Posterior vena cava (tissue), 2 donors: ENCODE measurements at places on chromosomes 11 and 22. TPM values are rescaled to one million over a fixed set of nuclear protein-coding genes. Genes with fewer than 3 reads are reported as not detected.

GRCh38 chr11:114082415-114082748 is 22.9 kb downstream of the ZBTB16 start:
- no peak for DNase-seq

Gene PNPLA3
- not detected for total RNA-seq

Gene APOA4
- not detected for total RNA-seq

- no peak for DNase-seq
Measured at GRCh38 chr22:19174106-19175025, 4.2 kb downstream of the SLC25A1 start.

GRCh38 chr11:74121804-74122203 is 49.0 kb downstream of the C2CD3 start:
- no peak for DNase-seq

DNA sequence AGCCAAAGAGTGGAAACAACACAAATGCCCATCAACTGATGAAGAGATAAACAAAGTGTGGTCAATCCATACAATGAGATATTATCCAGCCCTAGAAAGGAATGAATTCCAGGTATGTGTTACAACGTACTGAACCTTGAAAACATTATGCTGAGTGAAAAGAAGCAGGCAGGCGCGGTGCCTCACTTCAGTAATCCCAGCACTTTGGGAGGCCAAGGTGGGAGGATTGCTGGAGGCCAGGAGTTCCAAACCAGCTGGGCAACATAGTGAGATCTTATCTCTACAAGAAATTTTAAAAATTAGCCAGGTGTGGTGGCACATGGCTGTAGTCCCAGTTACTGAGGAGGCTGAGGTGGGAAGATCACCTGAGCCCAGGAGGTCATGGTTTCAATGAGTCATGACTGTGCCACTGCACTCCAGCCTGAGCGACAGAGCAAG is 24.6 kb upstream of the TESMIN start:
- DNase-seq, result peak; percentile 22

Gene MIOX
- not detected for total RNA-seq

DNA sequence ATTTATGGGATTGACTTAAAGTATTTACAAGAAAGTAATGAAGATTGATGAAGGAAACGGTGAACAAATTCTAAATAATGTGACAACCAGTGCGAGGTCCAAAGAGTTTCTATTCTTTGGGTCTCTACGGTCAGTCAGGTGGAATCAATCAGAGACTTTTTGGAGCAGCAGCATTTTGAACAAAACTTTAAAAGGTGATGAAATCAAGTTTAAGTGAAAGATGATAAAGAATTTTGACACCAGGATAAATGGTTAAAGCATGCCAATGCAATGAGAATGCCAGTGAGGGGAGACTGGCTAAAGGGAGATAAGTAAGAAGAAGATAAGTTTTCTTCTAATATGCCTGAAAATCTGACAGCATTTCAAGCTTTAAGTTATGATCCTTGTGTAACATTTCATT is 67.9 kb downstream of the DCUN1D5 start:
- no peak for DNase-seq

Gene RASGRP2
- total RNA-seq, result 41.3 TPM

DNA sequence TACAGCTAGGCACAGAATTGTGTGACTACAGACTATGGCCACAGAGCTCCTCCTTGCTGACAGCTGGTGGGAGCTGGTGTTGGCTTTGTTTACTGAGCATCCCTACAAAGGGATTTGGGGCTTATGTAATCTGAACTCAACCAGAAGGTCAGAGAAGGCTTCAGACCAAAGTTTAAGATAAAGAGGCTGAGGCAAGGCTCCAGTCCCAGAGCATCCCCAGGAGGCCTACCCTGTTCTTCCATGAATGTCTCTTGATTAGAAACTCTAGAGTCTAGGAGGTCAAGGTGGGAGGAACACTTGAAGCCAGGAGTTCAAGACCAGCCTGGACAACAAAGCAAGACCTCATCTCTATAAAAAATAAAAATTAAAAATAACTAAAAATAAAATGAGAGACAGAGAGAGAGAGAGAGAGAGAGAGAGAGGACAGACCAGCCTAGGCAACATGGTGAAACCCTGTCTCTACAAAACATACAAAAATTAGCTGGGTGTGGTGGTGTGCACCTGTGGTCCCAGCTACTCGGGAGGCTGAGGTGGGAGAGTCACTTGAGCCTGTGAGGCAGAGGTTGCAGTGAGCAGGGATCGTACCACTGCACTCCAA is 125.5 kb upstream of the SERPIND1 start:
- DNase-seq, result no peak

DNA sequence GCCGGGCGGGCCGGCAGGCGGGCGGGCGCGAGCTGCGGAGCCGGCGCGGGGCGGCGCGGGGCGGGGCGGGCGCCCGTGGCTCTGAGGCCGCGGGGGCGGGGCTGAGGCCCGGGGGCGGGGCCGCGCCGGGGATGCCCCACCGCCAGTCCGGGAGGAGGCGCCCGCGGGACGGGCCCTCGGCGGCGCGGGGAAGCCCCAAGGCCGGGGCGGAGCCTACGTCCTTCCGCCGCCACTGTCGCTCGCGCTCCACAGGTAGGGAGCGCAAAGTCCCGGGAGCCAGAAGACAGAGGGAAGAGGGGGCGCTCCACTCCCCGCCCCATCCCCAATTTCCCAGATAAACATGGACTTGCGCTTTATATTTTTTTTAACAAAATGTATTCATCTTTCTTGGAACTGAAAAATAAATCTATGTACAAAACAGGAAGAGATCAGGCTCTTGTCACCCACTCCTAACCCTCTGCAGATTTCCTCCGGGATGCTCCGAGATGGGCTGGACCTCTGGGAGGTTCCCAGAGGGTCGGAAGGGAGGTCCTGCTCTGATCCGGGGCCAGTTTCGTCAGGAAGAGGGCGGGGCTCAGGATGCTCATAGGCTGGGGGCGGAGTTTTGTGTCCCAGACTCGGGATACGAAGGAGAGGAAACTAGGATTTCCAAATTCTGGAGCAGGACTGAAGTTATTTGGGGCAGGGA is at the start of gene MAP4K2:
Gene MAP4K2, minus strand, starts transcription at position 57 of the 688 bp plus-strand sequence. CDS start 65 bp downstream, outside the sequence.
- DNase-seq, result peak; percentile 95

Gene ZDHHC8
- 46.3 TPM for total RNA-seq

Gene TALDO1
- total RNA-seq, result 109 TPM

DNA sequence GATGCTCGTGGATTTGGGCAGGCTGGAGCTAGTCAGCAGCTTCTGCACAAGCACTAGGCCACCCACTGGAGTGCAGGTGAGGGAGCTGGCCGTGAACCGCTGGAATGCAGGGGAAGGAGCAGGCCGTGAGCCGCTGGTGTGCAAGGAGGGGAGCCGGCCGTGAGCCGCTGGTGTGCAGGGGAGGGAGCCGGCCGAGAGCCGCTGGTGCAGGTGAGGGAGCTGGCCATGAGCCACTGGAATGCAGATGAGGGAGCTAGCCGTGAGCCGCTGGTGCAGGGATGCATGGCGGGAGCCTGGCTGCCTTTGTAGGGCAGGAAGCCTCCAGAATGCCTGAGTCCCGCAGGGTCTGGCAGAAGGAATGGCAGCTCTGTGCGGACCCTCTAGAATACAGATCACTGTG is 4220.0 kb upstream of the OR11H1 start:
- peak; percentile 82 for DNase-seq

DNA sequence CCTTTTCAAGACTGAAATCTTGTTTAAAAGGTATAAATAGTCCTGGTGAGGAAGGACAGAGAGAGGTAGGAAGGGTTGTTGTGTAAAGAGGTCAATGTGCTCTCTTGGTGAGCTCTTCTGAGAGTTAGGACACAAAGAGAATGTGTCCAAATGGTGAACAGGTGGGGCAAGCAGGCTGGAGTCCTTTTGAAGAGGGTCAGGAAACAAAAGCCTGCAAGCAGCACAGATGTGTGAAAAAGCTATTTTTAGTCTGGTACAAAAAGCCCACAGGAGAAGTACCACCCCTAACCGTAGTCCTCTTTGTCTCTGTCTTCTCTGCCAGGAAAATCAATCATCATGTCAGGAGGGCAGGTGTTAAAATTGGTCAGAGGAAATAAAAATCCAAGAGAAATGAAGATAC is 54.4 kb upstream of the SYN3 start:
- no peak for DNase-seq

Gene APOBEC3A
- 5.6 TPM for total RNA-seq

GRCh38 chr11:43922295-43922648 is 20.2 kb upstream of the C11orf96 start:
- no peak for DNase-seq

Gene FXYD6
- 62.8 TPM for total RNA-seq

Gene LARGE2
- total RNA-seq, result not detected
